ENCODE measurements at places on chromosomes 16 and 17.

DNA sequence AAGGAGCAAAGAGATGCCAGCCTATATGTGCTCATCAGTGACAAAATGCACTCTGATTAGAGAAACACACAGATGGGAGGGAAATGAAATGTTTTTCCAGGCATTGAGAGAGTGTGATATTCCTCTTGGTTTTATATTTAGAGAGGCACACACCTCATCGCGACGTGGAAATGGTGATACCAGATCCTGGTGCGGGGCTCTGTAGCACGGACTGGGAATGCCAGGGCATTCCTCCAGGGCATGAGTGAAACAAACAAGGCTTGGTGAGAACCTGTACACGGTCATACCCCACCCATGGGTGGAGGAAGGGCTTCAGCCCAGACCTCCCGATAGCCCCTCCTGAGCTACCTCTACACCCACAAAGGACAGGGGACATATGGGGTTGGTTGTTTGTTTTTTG, 280.2 kb downstream of the C16orf95 start:
- DNase-seq, result no peak

DNA sequence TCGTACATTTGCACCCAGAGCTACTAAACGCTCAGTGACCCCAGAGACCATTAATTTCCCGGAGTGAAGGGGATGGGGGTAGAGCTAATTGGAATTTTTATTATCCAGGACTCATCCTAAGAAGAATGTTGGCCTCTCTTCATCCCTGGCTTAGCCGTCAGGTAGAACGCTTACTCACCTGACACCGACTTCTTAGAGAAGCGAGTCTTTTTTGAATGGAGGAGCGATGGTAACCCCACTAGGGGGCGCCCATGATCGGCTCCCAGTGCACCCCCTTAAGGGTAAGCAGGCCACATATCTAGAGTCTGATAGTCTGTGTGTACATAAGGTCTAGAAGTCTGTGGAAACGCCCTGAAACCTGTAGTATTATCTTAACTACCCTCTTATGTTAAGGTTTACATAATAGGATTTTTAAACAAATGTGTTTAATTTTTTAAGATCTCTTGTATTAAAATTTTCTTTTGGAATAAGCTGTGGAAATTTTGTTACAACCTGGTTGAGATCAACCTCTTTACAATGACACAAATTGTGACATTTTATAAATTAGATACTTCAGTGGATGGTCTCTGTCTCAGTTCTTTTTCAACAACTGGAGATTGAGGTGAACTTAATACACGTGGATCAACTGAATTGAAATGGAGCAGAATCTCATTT, 229.8 kb downstream of the CPPED1 start:
- DNase-seq, result peak; percentile 42

DNA sequence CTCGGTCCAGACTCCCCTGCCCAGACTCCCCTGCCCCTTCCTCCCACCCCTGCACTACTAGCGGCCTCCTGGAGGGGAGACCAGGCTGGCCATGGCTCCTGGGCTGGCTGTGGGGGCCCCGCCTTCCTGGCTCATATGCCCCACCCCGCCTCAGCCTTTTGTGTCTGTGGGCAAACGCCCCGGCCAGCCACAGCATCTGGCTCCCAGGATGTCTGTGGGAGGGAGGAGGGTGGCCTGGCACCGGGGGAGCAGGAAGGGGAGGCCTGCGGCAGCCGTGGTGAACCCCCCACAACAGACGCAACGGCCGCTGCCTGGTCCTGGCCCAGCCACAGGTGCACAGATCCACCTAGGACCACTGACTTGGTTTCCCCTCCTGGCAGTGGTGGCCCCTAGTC, 32.9 kb downstream of the BAHCC1 start:
- no peak for DNase-seq

- no peak for DNase-seq
Observed at GRCh38 chr16:87367529-87367928, 16.0 kb downstream of the FBXO31 start.

DNA sequence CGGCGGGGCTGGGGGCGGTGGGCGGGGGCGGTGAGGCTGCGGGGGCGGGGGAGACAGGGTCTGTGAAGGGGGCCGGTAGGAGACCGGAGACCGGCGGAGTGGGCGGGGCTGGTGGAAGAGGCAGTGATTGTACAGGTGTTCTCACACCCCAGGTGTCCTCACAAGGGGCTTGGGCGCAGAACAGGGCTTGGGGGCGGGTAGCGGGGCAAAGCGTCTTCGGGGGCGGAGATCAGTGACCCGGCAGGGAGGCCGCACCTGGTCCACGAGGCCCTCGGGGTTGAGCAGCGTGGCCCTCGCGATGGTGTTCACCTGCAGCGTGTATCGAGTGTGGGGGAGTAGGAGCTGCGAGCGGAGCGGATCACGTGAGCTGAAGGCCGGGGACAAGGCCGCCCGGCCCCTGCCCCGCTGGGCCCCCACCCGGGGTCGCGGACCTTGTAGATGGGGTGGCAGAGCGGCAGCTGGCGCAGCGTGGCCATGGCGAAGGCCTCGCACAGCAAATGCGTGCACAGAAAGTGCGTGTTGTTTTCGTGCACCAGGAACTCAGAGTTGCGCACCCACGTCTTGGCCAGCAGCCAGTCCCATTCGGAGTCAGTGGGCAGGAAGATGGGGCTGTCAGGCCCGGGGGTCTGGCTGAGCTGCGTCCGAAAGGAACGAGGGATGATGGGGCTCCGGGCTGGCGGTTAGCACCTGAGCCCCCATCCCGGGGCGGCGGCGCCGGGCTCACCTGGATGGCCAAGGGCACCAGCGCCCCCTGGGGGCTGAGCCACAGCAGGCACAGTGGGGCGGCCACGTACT, 8.5 kb downstream of the ALOXE3 start:
- DNase-seq, result peak; percentile 82

- DNase-seq, result peak; percentile 54
Observed at GRCh38 chr16:31354394-31355291, at the start of gene ITGAX. TSS of gene ITGAX (plus strand) at chr16:31355176. CDS start at chr16:31355255, 79 bp downstream.

GRCh38 chr16:22888791-22889190, 74.8 kb downstream of the HS3ST2 start:
- no peak for DNase-seq

GRCh38 chr17:8857919-8858318, 9.6 kb downstream of the PIK3R6 start:
- peak; percentile 25 for DNase-seq

DNA sequence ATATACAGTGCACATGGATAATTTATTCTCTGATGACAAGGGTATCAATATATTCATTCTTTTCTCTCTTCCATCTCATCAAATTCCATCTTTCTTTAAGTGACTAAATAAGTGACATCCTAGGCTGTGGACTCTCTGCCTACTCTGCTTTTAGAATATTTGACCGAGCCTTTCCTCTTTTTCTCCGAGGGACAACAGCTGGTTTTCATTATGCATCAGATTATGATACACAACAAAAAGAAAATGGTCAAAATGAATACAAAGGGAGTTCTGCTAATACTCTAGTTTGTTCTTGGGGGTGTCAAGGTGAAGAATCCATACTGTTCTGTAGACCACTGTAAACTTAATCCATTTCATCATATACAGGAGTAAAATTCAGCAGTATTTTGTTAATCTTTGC, 942.6 kb downstream of the KCNJ2 start:
- DNase-seq, result no peak

DNA sequence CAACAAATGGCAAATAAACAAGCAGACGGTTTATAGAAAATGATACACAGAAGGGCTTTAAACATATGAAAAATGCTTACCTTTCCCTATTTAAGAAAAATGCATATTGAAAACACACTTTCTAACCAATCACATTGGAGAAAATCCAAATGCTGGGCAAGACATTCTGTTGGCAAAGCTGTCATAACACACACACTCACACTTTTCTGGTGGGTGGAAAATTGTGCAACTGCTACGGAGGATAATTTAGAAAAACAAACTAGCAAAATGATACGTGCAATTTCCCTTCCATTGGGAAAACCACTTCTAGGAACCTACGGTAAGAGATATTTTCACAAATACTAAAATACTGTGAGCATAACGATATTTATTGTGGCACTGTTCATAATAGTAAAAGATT, 9.8 kb upstream of the MYH3 start:
- no peak for DNase-seq

GRCh38 chr17:19703106-19703827, 13.1 kb downstream of the SLC47A2 start:
- DNase-seq, result no peak

- DNase-seq, result no peak
Observed at GRCh38 chr16:59611556-59611955, 877.4 kb upstream of the GOT2 start.

DNA sequence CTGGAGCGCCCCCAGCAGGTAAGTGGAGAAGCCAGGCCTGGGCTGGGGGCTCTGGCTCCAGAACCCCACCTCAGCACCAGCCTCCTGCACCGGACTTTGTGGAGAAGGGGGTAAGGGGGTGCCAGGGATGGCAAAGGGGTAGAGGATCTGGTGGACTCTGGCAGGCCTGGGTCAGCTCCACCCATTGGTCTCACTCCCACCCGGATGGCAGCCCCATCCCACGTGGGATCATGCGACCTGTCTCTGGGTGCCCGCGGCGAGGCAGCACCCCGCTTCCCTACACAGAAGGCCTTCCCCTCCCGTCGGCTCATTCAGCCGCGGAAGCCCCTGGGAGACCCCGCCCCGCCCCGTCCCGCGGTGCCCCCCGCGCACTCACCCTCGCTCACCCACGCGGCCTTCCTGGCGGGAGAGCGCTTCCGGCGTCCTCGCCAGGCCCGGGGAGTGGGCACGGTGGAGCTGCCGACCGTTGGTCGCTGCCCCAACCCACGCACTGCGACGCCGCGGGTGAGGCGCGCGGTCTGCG, 498 bp upstream of the PLEKHG4 start:
- peak; percentile 44 for DNase-seq

- DNase-seq, result no peak
Observed at GRCh38 chr16:986411-986810, 4.8 kb downstream of the SOX8 start.

- DNase-seq, result no peak
Observed at GRCh38 chr17:80880648-80880985, 111.0 kb upstream of the CHMP6 start.

DNA sequence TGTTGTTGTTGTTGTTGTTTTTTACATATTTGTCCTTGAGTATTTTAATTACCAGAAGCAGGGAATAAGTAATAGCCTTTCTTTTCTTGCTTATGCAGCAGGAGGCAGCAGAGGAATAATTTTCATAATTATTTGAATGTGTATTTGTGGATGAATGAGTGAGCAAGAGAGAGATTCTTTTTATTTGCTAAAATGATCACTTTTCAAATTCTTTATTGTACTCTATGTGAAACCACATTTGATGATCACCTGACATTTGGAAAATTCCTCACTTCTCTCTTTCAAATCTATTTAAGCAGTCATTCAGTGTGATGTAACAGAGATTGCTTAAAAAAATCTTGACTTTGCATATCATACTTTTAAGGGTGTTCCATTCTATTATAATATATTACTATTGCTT, 223.6 kb downstream of the BCAS3 start:
- DNase-seq, result no peak

GRCh38 chr17:42251115-42251514, 25.1 kb downstream of the STAT5B start:
- DNase-seq, result no peak

- DNase-seq, result no peak
Observed at GRCh38 chr17:7328840-7329373, at the start of gene NEURL4. TSS of gene NEURL4 (minus strand) at chr17:7329335. CDS start at chr17:7329312, 23 bp downstream.

GRCh38 chr17:49241692-49242397, 11.3 kb upstream of the PHOSPHO1 start:
- DNase-seq, result no peak

DNA sequence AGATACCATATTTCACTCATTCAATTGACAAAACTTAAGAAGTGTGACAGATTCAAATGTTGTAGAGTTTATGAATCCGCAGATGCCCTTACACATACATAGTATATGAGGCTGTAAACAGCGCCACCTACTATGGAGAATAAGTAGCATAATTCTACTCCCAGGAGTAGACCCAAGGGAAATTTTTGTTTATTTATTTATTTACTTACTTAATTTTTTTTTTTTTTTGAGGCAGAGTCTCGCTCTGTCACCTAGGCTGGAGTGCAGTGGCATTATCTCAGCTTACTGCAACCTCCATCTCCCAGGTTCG, 35.5 kb downstream of the GAN start:
- no peak for DNase-seq

DNA sequence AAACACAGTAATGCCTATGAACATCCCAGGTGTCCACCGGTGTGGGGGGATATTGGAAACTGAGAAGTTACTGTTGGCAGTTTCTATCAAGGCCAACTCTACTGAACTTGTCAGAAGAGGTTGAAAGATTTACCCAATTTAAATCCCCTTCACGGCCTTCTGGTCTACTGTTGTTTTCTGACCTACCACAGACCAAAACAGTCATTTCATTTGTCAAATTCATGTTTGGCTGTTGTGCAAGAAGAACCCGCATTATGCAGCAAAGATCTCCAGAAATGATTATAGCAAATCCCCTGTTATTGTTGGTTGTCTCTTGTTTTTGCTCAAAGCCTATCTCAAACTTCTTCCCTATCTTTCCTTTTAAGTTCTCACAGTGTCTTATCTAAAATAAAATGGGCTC, 73.1 kb upstream of the MAF start:
- no peak for DNase-seq

GRCh38 chr16:14520753-14521152, 109.3 kb downstream of the PARN start:
- DNase-seq, result no peak

- no peak for DNase-seq
Observed at GRCh38 chr16:22973522-22973921, 159.6 kb downstream of the HS3ST2 start.

GRCh38 chr17:8697323-8697741, 47.3 kb downstream of the CCDC42 start:
- no peak for DNase-seq
